ENCODE measurements at places on chromosomes 6 and 20. TPM values are rescaled to one million over a fixed set of nuclear protein-coding genes. Genes with fewer than 3 reads are reported as not detected.

The RAET1G gene
- total RNA-seq: not detected

The SLC24A3 gene
- 0.49 TPM for total RNA-seq

The WFDC5 gene
- total RNA-seq: not detected

The XKR7 gene
- total RNA-seq: not detected

The GCLC gene
- total RNA-seq: 102 TPM

The ANKEF1 gene
- 9.2 TPM for total RNA-seq

The PRSS35 gene
- not detected for total RNA-seq

The MOXD1 gene
- 1.0 TPM for total RNA-seq

DNA sequence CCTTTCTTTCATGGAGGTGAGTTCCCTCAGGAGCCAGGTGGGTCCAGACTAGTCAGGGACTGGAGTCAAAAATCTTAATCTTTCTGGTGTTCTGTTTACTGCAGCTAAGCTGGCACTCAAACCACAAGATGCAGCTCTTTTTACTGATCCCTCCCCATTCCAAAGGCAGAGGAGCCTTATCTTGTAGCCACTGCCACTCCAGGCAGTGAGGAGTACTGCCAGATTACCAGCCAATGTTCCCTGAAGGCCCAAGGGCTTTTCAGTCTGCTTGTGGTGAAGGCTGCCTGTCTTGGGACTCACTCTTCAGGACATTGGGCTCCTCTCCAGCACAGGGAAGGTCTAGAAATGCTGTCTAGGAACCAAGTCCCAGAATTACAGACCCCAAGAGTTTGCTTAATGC is 490.4 kb upstream of the ADGRB3 start:
- DNase-seq: no peak

- peak; percentile 79 for DNase-seq
These were observed 1.3 kb downstream of the SRF start for GRCh38 chr6:43172104-43173007.

- DNase-seq: no peak
These were observed 881.8 kb upstream of the CITED2 start for GRCh38 chr6:140256248-140256647.

DNA sequence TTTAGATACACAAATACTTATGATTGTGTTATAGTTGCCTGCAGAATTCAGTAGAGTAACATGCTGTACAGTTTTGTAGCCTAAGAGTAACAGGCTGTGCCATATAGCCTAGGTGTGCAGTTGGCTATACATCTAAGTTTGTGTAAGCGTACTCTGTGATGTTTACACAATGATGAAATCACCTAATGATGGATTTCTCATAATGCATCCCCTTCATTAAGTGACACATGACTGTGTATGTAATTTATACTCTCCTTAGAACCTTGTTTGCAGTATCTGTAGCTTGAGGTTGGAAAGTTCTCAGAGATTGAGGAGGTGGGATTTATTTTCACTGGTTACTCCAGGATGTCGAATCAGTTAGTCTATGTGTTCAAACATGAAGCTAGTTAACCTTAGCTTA is 67.0 kb upstream of the TMEM30A start:
- no peak for DNase-seq

- peak; percentile 92 for DNase-seq
These were observed 3.0 kb downstream of the TCEA2 start for GRCh38 chr20:64065974-64066343.

- DNase-seq: no peak
These were observed 78.8 kb downstream of the SLC24A3 start for GRCh38 chr20:19291024-19291817.

DNA sequence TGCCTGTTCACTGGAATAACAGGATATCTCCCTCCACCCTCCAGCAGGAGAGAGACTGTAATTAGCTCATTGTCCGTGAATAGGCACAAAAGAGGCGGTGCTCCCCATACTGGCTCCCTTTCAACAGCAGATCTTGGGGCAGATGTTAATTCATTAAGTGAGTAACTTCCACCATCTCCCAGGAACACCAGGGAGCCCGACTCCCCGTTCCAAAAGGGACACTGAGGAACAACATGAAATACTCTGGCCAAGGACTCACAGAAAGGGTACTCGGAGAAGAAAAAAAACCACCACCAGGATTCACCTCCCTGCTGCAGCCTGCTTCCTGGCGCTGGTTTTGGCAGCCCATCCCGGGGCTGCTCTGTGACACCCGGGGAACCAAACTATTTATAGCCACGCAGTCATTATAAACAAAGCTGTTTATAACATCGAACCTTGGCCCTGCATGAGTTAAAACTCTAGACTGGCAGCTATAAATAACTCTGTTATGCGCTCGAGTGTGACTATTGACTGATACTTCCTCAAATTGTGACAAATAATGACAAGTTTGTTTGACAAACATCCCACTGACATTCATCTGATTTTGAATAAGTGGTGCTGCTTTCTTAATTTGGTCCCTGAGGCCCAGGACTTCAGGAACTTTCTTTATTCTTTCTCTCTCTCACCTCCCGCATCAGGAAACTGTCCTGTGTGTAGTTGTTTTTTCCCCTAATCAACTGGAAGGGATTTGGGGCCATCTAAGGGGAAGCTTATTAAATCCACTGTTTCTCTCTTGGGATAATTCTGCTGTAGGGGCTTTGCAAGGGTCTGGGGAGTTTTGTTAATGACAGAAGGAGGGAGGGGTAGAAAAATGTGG is 521.6 kb downstream of the CD83 start:
- no peak for DNase-seq

DNA sequence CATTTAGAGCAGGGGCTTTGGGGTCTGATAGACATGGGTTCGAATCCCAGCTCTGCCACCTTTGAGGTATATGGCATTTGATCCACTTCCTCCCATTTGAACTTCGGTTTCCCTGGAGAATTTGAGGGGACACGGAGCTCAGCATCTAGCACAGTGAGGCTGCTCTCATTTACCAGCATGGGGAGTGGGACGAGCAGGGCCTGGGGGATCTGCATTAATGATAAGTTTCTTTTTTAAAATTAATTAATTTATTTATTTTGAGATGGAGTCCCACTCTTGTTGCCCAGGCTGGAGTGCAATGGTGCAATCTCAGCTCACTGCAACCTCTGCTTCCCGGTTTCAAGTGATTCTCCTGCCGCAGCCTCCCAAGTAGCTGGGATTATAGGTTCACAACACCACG is 52.6 kb downstream of the VSTM2L start:
- DNase-seq: no peak

- no peak for DNase-seq
These were observed 37.8 kb upstream of the NHSL1 start for GRCh38 chr6:138537106-138537505.

DNA sequence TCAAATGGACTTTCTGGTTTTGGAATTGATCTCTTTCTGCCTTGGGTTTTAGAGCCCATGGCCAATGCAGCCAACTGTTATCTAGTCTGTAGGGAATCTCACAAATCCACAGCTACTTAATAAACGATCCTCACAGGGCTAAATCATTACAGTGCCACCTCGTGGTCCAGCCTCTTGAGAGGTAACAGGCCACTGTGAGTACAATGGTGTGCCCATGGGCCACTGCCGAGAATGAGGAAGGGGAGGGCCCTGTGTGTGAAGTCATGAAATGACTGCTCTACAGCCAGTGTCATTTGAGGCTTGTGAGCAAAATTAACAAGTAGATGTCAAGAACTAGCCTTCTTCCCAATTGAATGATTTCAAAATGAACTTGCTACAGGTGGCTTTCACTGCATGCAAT is 54.3 kb upstream of the GMPR start:
- peak; percentile 60 for DNase-seq

- DNase-seq: no peak
These were observed 16.8 kb downstream of the BCL2L1 start for GRCh38 chr20:31705598-31706597.

GRCh38 chr6:52555518-52556233 is 21.2 kb downstream of the TRAM2 start:
- no peak for DNase-seq

DNA sequence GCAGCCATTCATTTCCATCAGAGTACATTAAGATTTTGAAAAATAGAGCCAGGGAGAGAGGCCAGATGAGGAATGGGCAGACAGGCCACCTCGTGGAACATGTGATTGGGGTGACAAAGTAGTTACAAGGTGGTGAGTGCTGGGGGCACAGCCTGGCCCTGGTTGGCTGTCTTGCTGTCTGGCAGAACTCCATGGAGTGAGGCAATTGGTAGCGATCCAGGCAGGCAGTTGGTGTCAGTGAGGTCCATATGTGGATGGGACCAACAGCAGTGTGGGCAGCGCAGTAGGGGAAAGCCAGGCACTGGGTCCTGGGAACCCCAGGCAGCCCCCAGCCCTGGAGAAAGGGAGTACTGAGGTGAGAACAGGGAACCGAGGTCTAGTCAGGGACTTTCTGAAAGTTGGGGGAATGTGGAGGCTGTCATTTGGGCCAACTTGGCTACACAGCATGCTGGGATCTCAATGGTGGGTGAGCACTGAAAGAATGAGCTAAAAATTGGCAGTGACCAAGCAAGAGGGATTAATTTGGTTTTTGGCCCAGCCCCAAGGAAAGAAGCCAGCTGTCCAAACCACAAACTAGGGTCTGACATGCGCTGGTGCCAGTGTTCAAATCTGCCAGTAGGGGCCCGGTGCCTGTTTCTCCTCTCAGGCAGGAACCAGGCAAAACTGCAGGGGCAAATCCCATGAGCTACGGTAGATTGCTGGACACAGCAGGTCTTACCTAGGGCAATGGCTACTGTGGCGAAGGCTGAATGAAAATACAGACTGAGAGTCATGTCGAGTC is 61.4 kb upstream of the E2F3 start:
- DNase-seq: no peak

- no peak for DNase-seq
These were observed 226.8 kb upstream of the TENT5A start for GRCh38 chr6:81979329-81979728.

DNA sequence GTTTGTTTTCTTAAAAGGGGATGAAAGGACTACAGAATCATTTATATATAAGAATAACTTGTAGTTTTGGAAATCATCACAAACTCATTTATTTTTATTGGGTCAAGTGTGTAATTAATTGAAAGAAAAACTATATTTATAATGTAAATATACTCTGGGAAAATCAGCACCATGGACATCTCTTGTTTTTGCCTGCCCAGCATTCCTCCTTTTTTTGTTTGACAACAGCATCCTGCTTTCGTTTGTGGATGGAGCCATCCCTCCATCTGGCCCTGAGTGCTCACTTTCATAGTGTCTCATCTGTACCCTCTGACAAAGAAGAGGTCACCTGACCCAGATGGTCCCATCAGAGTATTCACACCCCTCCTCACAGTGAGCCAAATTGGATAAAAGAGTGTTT is 308.2 kb upstream of the HTR1E start:
- DNase-seq: no peak

- DNase-seq: peak; percentile 98
These were observed 15.9 kb downstream of the NDUFAF5 start for GRCh38 chr20:13800728-13801134.

DNA sequence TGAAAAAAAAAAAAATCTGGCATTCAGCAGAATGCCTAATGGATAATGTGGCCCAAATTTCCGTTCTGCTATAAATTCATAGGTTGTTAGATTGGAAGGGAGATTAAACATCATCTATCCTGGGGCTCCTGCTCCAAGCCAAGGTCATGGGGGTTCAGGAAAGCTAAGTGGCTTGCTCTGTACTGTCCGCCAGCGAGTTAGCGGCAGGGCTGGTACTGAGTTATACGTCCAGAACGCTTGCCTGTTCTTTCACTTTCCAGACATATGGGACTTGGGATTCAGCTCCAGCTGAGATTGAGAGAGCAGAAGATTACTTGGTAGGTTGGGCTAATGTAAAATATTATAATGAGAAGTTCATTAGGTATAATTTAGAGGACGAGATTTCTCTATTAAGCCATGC is 858 bp downstream of the RWDD1 start:
- peak; percentile 50 for DNase-seq

DNA sequence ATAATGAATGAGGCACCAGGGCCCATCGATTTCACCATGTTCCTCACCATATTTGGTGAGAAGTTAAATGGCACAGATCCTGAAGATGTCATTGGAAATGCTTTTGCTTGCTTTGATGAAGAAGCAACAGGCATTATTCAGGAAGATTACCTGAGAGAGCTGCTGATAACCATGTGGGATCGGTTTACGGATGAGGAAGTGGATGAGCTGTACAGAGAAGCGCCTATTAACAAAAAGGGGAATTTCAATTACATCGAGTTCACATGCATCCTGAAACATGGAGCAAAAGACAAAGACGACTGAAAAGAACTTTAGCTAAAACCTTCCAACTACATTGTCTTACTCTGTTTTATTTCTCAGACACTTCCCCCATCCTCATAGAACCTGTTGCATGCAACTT is 21.6 kb upstream of the ZBTB22 start:
- DNase-seq: no peak

- DNase-seq: no peak
These were observed 372.1 kb upstream of the CNR1 start for GRCh38 chr6:88538130-88538706.

DNA sequence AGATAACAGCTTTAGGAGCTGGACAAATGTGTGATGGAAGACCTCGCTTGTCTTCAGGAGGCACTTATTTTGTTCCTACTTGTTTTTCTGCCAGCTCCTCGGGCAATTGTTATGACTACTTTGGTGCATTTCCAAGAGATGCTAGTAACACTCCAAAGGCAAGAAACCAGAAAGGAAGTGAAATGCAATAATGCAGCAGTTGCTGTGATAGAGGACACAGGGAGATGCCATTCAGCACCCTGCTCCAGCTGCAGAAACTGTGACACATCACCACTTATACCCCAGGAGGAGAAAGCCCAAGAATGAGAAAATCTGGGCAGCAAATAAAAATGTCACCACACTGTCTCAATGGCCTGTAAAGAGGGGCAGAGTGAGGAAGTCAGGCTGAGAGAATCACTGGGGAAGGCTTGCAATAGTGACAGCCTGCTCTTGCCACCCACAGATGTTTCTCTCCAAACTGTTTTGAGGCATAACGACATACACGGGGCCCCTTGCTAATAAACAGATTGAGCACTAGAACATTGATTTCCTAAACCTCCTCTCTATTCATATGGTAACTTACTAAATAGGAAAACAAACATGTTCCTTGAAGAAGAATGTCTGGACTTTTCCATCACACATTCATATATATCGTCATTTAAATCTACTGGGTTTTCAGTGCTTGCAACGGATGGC is 231.0 kb upstream of the PRND start:
- no peak for DNase-seq

- DNase-seq: no peak
These were observed 6.8 kb downstream of the SLC22A3 start for GRCh38 chr6:160355001-160355400.

- DNase-seq: no peak
These were observed 218.7 kb upstream of the FERMT1 start for GRCh38 chr20:6341491-6341890.

DNA sequence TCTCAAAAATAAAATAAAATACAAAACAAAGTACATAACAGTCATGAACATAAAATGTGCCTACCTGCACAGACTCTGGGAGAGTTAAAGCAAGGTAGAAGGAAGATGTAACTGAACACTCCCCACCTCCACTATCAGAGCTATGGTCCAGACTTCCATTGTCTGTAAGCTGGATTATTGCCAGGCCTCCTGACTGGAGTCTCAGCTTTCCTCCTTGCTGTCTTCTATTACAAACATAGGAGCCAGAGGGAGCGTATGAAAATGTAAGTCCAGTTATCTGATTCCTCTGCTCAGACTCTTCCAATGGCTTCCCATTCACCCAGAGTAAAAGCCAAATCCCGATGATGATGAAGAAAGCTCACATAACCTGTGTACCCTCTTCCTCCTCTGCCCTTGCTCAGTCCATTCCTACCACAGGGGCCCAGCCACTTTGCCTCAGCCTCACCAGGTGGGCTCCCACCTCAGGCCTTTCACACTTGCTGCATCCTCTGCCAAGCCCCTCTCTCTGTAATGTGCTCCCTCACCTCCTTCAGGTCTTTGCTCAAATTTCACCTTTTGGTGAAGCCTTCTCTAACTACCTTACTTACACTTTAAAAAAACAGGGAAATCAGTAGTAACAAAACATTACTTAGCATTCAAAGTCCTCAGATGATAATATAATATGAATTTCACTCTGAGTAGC is 194.1 kb downstream of the RIMS1 start:
- DNase-seq: no peak

Data from right lobe of liver (tissue), 6 donors.